Skin of body (tissue), 3 donors: ENCODE measurements at places on chromosomes 2 and 18.

- no peak for DNase-seq
These were observed 138.7 kb downstream of the RNF152 start for GRCh38 chr18:61754039-61754583.

- no peak for DNase-seq
These were observed 131.2 kb upstream of the TTC27 start for GRCh38 chr2:32496662-32497061.

DNA sequence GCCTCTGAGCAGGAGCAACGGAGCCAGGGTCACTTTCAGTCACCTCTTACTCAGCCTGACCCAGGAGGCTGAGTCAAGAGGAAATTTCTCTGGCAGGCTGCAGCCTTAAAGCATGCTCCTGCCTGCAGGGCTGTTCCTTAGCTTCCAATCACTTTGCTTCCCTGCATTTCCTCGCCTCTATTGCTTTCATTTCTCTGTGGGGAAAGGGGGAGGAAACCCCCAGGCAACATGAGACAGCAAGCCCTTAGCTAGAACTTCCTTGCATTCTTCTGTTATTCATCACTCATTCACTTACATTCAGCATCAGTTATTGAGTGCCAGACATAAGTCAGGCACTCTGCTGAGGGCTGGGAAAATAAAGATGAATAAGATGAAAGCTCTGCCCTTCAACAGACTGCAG is 13.0 kb downstream of the XDH start:
- no peak for DNase-seq

GRCh38 chr2:157337978-157338377 is 12.4 kb upstream of the ERMN start:
- DNase-seq = no peak

GRCh38 chr2:238370823-238371372 is 50.6 kb downstream of the TRAF3IP1 start:
- DNase-seq = peak; percentile 77

DNA sequence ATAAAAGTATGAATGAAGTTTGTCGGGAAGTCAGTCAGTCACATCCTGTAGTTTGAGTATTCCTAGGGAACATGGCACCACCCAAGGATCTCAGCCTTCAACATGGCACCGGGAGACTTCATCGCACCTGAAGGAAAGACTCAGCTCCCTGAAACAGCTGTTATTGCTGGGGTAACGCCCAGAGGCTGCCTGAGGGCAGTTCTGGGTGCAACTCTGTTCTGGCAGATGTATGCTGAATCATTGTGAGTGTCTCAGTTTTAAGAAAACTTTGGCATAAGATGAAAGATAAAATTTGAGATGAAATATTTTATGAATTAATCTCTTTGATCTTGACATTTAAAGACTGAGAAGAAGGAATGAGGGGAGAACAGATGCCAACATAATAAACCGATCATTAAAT is 49.9 kb upstream of the SERPINB2 start:
- DNase-seq = no peak

GRCh38 chr2:63432373-63432772 is 155.9 kb downstream of the WDPCP start:
- DNase-seq = no peak

DNA sequence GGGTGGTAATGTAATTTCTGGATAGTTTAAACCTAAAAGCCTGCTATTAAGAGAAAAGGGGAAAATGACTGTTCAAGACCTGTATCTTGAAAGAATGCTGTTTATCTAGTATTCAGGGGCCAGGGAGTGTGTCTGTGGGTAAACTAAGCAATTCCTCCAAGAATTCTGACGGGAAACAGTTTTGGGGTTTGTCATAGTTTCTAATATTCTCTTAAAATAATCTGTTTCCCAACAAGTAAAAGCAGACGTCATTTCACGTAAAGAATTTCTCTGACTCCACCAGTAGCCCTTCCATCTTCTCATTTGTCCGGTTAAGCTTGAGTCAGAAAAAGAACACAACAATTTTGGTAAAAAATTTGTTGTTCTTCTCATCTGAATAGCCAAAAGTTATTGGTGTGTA is 232.1 kb upstream of the EPAS1 start:
- DNase-seq = no peak

GRCh38 chr2:170817093-170818035 is 677 bp downstream of the GAD1 start:
- DNase-seq = no peak

- no peak for DNase-seq
These were observed 116.7 kb downstream of the PID1 start for GRCh38 chr2:229154381-229154780.

- no peak for DNase-seq
These were observed 383.1 kb upstream of the MEX3C start for GRCh38 chr18:51580580-51580979.

DNA sequence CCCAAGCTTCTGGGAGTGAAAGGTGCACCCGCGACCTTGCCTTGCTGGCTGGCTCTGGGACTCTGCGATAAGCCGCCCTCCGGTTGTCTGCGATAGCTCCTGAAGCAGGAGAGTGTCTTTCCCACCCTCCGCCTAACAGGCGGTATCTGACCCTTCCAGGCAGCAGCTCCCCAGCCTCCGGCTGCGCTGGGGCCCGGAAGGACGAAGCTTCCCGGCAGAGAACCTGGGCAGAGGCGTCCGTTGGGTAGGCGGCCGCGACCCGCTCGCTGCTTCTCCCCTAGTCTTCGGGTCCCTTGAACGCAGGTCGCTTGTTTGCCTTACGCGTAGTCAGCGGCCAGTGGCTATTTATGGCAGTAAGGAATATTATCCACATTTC is 446 bp upstream of the RHBDD1 start:
- DNase-seq = peak; percentile 12

DNA sequence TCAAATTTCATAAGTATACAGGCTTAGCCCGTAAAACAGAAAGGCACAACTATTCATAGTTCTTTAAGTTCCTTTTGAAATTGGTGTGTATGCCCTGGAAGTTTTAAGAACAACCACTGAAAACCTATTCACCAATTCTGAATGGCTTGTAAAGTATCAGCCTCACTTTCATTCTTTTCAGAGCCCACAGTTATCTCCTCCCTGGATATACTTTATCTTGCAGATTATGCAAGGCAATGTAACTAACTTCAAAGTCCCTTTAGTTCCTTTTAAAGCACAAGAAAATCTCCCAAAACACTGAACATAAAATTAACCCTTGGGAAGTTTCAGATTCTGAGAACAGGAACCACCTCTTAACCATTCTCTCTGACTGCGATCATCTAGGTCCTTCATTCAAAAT is 1.1 kb downstream of the STRN start:
- no peak for DNase-seq

DNA sequence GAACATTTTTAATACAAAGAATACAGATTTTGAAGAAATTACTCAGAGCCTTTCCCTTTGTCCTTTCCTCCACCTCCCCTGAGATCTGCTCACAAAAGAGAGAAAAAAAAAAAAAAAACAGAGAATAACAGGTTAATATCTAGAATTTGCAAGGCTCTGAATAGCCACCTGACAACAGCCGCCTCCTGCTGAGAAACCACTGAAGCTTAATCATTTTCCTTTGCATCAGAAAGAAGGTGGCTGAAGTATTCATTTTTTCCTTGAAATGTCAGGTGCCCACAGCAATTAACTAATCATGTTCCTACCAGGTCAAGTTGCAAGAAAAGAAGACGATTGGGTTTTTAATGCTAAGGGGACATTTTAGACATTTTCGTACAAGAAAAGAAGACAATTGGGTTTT is 21.2 kb downstream of the CNTNAP5 start:
- no peak for DNase-seq

DNA sequence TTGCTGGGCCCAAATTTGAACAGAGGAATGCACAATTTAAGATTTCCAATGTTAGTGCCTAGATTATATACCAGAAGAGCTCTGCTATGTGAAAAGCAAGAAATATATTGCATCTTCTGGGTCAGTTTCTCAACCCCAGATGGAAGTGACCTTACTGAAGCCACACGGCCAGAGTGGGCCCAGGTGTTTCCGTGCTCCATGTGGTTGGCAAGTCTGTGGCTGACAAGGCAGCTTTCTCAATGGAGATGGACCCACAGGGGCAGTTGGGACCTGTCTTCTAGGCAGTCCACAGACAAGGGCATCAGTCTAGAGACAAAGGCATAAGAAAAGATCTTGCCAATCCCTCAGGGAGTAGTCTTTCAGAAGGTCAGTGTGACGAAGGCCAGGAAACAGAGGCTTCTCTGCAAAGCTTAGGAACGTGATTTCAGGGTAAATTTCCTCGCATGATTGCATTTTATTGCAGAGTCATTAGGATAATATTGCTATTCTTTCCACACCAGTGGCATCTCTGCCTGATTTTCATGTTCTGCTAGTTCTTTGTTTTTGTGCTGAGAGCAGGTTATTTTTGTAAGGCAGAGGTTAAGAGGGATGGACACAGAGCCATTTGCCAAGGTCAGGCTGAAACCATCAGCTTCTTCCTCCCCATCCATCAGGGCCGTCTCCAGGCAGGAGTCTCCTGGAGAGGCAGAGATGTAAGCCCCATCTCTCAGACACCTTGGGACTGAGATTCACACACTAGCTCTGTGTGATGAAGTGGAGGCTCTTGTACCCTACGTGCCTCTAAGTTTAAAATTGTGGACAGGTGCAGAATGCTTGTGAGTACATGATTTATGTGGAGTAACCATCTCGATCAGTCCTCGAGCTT is 202.1 kb downstream of the ANKRD30B start:
- no peak for DNase-seq

- DNase-seq = no peak
These were observed 359.6 kb downstream of the MEIS1 start for GRCh38 chr2:66794551-66794950.

DNA sequence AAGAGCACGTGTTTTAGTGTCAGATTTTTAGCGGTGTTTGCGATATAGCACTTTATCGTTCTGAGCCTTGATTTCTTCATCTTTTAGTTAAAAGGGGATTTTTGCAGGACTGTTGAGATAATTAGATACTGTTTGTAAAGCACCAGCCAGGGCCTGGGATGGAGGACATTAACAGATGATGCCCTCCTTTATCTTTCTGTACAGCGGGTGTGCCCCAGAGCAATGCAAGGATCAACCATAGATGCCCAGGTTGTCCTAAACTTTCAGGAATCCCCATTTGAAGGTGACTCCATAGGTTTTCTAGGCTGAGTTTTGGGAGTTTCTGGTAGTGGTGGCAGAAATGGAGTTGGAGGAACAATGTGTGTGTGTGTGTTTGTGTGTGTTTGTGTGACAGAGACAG is 97.0 kb upstream of the SPRED2 start:
- DNase-seq = no peak

DNA sequence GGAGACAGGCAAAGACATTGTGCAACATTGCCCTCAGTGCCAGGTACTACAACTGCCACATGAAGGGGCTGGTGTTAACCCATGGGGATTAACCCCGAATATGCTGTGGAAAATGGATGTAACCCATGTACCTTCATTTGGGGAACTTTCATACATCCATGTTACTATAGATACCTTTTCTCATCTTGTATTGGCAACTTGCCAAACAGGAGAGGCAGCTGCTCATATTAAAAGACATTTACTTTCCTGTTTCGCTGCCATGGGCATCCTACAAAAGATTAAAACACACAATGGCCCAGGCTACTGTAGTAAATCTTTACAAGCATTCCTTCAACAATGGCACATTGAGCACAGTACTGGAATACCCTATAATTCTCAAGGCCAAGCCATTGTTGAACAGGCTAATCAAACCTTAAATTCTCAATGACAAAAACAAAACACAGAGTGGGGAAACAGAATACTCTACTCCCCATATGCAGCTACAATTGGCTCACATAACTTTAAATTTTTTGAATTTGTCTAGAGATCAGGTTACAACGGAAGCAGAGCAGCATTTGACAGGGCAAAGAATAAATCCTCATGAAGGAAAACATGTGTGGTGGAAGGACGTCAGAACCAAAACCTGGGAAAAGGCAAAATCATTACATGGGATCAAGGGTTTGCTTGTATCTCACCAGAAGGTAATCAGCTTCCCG is 1723.5 kb upstream of the LRRTM1 start:
- no peak for DNase-seq

- DNase-seq = no peak
These were observed 20.3 kb downstream of the KCNK3 start for GRCh38 chr2:26712486-26713465.

- DNase-seq = no peak
These were observed 2.8 kb downstream of the TMEM177 start for GRCh38 chr2:119681868-119682220.

GRCh38 chr2:233247744-233248143 is 3.7 kb upstream of the ATG16L1 start:
- no peak for DNase-seq

GRCh38 chr2:47530105-47530760 is 127.3 kb downstream of the MSH2 start:
- DNase-seq = no peak

DNA sequence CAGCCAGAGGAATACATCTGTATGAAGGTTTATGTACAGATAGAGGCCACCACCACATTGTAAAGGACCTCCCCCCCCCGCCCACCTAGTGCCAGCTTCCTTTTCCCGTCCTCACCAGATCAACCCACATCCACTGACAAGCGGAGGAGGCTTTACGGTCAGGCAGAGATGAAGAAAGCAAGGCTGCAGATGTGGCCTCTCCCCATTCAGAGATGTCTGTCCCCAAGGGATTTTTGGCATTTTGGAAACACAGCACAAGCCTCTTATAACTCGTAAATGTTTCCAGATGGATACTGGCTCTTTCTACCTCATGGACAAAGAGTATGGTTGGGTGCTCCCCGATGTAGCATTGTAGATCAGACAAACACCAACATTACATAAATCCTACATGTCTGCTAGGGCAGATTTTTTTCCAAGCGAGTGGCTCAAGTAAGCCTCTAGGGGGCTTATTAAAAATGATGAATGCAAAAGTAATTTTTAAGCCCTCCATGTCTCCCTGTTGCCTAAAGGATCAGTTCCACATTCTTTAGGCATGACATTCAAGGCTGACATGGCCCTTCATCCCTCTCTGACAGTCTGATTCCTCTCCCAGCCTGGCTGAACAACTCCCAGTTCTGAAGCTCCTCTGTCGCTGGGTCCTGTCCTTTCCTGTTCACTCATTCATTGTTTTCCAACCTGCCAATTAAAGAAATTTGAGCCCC is 11.7 kb downstream of the VIT start:
- peak; percentile 95 for DNase-seq

- no peak for DNase-seq
These were observed 68.9 kb upstream of the BOD1L2 start for GRCh38 chr18:57077786-57078552.

GRCh38 chr2:175964195-175964594 is 37.9 kb downstream of the LNPK start:
- no peak for DNase-seq

GRCh38 chr2:80154231-80154915 is 150.2 kb downstream of the LRRTM1 start:
- no peak for DNase-seq

DNA sequence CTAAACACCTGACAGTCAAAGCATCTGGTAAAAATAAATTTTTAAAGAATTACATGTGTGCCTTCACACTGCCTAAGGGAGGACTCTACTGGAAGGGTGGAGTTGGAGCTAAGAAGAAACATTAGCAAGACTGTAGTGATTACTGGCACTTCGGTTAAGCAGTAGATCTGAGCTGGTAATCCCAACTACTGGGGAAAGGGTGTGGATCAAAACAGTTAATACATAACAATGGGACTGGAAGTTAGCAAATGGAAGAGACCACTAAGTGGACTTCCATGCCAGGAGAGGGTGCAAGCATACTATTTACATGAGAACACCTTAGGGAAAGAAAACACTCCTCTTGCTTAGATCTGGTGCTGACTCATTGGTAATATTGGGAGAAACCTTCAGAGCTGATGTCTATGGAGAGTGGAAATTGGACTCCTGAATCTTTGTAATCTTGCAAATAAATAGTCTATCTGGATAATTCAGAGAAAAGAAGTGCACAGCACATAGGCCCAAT is 519.6 kb upstream of the LINC00305 start:
- DNase-seq = no peak

GRCh38 chr2:28624793-28625701 is 126.6 kb upstream of the PPP1CB start:
- peak; percentile 29 for DNase-seq
